ENCODE measurements at places on chromosomes 7 and 10.

DNA sequence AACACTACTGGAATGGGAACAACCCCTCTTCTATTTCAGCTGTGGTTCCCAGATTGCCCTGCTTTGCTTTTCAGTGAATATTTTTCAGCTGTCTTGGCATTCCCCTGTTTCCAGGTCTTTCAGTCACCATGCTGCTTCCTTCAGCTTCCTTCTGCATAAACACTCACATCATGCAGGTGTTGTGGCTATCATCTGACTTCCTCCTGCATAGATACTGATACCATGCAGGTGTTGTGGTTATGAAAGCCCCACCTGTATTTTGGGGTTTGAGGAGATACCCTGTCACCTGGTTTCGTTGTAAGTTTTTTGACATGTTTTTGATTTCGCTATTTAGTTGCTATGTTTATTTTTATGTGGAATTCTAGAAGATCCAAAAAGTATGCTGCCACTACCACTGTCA, 71.5 kb downstream of the SLC35B4 start:
- no peak for DNase-seq

- DNase-seq = no peak
These were observed 30.2 kb upstream of the ZMYND11 start for GRCh38 chr10:104862-105565.

- DNase-seq = no peak
These were observed 360.3 kb upstream of the FZD8 start for GRCh38 chr10:36002445-36002844.

DNA sequence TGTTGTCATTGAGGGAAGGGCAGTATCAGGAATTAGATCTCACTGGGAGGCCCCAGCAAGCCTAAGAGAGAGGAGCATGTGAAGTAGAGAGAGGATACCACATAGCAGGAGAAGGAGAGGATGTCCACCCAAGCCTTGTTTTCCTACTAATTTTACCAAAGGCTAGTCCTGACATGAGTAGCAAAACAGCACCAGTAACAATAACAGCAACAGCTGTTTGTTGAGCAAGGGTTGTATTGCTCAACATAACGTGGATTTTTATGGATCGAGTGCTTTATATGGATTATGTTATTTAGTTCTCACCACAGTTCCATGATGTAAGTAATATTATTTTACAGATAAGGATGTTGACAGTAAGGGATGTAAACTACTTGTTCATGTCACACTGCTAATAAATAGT, 135.2 kb upstream of the DLX6 start:
- DNase-seq = no peak

GRCh38 chr7:155998328-155998691, 186.0 kb upstream of the SHH start:
- no peak for DNase-seq

DNA sequence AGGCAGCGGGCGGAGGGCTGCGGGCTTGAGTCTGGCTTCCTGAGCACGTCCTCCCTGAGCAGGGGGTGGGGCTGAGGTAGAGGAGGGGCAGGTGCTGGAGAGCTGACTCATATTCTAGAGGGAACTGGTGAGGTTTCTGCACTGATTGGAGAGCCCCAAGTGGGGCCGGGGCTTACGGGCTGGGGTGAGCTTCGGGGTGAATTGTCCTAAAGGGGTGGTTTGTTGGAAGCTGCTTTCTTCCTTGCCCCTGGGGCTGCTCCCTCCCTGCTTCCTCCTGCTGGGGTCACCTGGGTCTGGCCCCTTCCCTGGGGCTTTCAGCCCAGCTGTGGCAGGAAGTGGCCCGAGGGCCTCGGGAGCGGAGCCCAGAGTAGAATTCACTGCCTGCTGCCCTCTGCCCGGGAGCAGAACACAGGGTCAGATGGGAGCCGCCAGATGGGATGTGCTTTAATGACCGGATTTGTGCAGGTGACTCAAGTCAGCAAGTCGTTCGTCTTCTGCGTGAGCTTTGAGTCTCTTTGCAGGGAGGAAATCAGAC, 48.6 kb downstream of the FAM20C start:
- no peak for DNase-seq

- DNase-seq = no peak
These were observed 48.5 kb upstream of the BHLHA15 start for GRCh38 chr7:98162758-98163157.

DNA sequence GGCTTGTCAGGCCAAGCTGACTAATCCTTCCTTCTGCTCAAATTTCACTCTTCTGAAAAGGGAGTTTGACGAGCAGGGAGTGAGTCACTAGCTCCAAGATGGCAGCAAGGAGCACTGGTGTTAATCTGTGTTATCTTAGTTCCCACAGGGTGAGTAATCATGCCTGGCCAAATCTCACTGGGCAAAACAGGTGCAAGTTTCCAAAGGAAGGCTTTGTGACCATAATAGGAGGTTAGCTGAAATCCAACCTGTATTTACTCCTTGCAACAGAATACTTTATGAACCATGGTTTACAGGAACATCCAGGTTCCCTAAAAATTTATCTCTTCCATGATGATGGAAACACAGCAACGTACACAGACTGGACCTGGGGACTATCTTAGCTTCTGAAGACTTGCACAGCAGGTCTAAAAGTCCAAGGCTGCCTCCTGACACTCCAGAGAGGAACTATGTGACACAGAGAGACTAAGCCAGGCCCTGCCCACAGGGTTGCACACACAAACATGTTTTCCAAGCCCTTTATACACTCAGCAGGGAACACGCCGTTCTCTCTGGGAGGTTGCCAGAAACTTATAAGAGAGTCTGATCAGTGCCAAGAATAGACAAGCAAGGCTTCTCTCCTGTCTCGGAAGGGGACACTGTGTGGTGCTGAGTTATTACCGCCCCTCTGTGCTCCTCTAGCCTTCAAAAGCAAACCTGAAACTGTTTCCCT, 46.3 kb downstream of the PDK4 start:
- DNase-seq = peak; percentile 86

DNA sequence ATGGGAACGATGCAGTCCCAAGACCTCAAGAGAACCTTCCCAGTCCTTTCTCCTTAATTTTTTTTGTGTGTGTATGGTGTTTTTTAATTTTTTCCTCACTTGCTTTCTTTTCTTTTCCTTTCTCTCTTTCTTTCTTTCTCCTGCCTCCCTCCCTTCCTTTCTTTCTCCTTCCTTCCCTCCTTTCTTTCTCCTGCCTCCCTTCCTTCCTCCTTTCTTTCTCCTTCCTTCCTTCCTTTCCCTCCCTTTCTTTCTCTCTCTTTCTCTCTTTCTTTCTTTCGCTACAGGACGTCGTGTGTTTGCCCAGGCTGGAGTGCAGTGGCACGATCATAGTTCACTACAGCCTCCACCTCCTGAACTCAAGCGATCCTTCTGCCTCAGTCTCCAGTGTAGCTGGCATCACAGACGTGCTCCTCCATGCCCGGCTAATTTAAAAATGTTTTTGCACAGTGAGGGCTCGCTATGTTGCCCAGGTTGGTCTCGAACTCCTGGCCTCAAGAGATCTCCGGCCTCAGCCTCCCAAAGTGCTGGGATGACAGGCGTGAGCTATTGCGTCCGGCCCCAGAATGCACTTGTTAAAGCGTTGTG, 709 bp upstream of the NIPSNAP2 start:
- DNase-seq = no peak

- no peak for DNase-seq
These were observed 281.4 kb downstream of the NXPH1 start for GRCh38 chr7:8714791-8715190.

GRCh38 chr10:73650537-73651331, 5.1 kb downstream of the SYNPO2L start:
- DNase-seq = no peak

- DNase-seq = peak; percentile 65
These were observed 60.7 kb downstream of the CD36 start for GRCh38 chr7:80699045-80699638.

DNA sequence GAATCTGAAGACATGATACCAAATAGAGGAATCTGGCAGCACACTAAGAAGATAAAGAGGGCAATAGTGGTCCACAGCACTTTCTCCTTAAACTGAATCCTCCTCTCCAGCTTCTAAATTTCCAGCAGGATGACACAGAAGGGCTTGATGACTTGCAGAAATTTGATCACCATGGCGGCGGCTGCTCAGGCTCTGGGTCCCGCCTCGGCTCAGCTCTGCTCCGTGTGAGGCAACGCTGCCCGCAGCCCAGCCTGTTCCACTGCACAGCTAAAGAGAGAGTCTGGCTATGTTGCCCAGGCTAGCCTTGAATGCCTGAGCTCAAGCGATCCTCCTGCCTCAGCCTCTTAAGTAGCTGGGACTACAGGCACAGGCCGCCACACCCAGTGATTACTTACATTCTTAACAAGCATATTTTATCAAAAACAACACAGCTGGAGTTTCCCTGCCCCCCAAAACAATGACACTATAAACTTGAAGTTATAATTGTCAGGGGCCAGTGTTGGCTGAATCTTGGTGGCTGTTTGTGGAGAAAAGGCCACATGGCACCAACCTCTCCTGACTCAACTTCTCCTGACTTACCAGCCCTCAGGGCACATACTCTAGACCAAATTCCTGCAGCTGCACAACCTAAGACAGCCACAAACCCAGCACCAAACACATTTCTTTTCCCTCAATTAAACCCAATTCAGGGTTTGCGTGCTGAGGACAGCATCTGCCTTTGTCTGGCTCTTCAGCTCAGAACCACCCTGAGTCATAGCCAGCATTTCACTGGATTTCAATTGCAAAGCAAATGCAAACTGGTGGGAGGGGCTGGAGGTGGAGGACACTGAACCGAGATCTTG, 11.6 kb upstream of the TNPO3 start:
- peak; percentile 36 for DNase-seq

DNA sequence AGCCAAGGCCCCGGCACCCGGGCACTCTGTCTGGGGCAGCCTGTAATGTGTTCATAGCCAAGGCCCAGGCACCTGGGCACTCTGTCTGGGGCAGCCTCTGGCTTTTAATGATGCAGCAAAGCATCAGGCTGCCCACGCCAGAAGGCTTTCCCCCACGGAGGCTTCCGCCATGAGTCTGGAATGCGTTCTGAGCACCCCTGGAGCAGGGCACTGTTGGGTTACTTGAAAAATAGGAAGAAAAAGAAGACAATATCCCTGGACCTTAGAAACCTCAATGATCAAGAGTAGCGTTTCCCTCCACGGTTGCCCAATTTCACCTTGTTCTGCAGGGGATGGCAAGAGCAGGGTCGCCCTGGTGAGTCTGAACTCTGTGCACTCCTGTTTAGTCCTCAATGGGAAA, 565.0 kb downstream of the PTPRN2 start:
- DNase-seq = no peak

GRCh38 chr7:151276666-151277590, 28.4 kb upstream of the SMARCD3 start:
- peak; percentile 69 for DNase-seq

GRCh38 chr10:107971411-107971810, 806.9 kb upstream of the SORCS1 start:
- no peak for DNase-seq

GRCh38 chr10:5165738-5166137, 19.2 kb downstream of the AKR1C8 start:
- no peak for DNase-seq

- DNase-seq = no peak
These were observed 186.8 kb downstream of the HGF start for GRCh38 chr7:81583090-81583489.
